ENCODE measurements at places on chromosomes 6 and 20. TPM values are rescaled to one million over a fixed set of nuclear protein-coding genes. Genes with fewer than 3 reads are reported as not detected.

- no peak overlapping the region for H3K4me3 ChIP-seq
- H3K27me3 ChIP-seq: peaks cover 8% of the 10 kb centered on the region
- no peak overlapping the region for H3K27ac ChIP-seq
- DNase-seq: no peak
- H3K4me1 ChIP-seq: no peaks in the 10 kb centered on the region
These were observed 8.8 kb upstream of the SUPT3H start for GRCh38 chr6:45386501-45386900.

DNA sequence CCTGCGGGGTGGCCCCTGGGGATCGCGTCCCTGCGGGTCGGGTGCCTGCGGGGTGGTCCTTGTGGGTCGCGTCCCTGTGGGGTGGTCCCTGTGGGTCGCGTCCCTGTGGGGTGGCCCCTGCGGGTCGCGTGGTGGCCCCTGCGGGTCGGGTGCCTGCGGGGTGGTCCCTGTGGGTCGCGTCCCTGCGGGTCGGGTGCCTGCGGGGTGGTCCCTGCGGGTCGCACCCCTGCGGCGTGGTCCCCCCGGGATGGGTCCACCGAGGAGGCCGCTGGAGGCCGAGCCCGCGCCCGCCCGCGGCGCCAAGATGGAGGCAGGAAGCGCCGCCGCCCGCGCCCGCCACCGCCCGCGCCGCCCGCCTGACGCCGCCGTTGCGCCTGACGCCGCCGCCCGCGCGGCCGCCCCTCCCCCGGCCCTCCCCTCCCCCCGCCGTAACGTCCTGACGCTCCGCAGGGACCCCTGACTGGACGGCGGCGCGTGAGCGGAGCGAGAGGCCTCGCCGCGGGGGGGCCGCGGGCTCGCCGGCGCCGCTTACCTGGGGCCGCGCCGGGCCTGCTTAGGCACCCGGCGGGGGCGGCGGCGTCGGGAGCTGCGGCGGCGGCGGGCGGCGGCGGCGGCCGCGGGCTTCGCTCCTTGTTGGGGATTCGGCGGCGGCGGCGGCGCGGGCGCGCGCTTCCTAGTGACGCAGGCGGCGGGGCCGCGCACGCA lies at the start of gene GMEB2:
TSS of gene GMEB2 (minus strand) at position 678 of the 705 bp plus-strand sequence. CDS start 7,704 bp downstream, outside the sequence.
- peaks cover 3% of the 10 kb centered on the region for H3K36me3 ChIP-seq
- peak within 1 kb of the TSS; percentile 91 for H3K27ac ChIP-seq
- H3K4me3 ChIP-seq: peak within 1 kb of the TSS; percentile 89
- DNase-seq: no peak

DNA sequence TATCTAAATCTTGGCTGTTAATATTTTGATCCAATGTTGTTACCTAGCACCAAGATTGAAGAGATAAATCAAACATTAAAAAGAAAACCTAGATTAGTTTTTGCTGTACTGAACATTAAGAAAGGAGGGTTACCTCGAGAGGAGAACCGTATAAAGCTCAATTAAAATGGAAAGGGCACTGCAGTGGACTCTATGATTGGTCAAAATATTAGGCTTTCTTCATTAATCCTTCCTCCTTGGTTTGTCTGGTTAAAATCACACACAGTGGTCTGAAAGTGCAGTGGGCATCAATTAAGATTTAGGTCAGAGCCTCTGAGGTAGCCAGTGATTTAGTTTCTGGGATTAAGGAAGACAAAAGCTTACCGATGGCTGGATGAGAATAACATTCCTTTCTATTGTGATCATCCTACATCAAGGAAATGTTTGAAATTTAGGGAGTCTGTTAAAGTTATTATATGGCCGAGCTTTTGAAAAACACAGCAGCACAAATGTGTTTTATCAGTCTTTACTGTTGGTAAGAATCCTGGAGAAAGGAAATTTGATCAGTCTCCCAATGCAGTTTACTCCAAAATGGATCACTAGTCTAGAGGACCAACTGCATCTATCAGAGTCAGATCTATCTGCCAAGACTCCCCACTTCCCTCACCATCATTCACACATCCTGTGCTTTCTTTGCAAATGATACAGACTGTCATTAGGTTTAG lies 134.6 kb upstream of the NEDD9 start:
- H3K4me1 ChIP-seq: peaks cover 70% of the 10 kb centered on the region
- peaks cover 10% of the 10 kb centered on the region for H3K36me3 ChIP-seq
- H3K4me3 ChIP-seq: peak overlapping the region; percentile 75
- H3K27me3 ChIP-seq: no peaks in the 10 kb centered on the region

DNA sequence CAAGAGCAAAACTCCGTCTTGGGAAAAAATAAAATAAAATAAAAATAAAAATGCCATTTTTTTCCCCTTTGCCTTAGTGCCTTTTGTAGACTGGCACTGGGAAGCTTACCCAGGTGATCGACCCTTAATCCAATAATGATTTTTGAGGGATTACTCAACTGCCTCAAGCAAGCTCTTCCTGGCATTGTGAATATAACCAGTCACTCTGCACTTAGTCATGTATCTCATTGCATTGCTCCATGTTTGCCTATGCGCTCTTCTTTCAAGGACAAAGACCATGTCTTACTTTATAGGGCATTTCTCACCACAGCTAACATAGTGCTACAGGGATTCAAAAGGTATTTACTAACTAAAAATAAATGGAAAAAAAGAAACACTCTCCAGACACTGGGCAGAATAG lies 13.0 kb downstream of the GFOD1 start:
- no peak for DNase-seq
- peaks cover 23% of the 10 kb centered on the region for H3K36me3 ChIP-seq
- H3K4me1 ChIP-seq: peaks cover 90% of the 10 kb centered on the region
- H3K27ac ChIP-seq: peak overlapping the region; percentile 82
- peaks cover 1% of the 10 kb centered on the region for H3K27me3 ChIP-seq
- H3K4me3 ChIP-seq: no peak overlapping the region

DNA sequence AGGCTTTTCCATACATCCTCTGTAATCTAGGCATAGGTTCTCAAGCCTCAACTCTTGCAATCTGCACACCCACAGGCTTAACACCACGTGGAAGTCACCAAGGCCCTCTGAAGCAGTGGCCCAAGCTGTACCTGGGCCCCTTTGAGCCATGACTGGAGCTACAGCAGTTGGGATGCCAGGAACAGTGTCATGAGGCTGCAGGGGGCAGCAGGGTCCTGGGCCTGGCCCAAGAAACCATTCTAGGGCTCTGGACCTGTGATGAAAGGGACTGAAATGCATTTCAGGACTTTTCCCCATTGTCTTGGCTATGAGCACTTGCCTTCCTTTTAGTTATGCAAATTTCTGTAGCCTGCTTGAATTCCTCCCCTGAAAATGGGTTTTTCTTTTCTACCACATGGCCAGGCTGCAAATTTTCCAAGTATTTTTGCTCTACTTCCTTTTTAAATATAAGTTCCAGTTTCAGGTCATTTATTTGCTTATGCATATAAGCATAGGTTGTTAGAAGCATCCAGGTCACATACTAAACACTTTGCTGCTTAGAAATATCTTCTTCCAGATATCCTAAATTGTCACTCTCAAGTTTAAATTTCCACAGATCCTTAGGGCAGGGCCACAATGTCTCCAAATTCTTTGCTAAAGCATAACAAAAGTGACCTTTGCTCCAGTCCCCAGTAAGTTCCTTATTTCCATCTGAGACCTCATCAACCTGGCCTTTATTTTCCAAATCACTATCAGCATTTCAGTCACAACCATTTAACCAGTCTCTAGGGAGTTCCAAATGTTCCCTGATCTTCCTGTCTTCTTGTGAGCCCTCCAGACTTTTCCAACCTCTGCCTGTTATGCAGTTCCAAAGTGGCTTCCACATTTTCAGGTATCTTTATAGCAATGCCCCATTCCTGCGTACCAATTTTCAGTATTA lies 48.6 kb upstream of the CD2AP start:
- no peak overlapping the region for H3K27ac ChIP-seq
- DNase-seq: no peak
- H3K36me3 ChIP-seq: peaks cover 8% of the 10 kb centered on the region

CRISP3 gene
- not detected for polyA plus RNA-seq

PXDC1 gene
- polyA plus RNA-seq: not detected

SRSF12 gene
- 0.22 TPM for polyA plus RNA-seq

ABHD16B gene
- 0.34 TPM for polyA plus RNA-seq
